ENCODE measurements at places on chromosomes 16 and 17. TPM values are rescaled to one million over a fixed set of nuclear protein-coding genes. Genes with fewer than 3 reads are reported as not detected.

- no peak for DNase-seq
Observed at GRCh38 chr17:79631640-79632431, 21.0 kb upstream of the RBFOX3 start.

GRCh38 chr16:81483064-81483969 is 38.7 kb downstream of the CMIP start:
- no peak for DNase-seq

ZSCAN10 gene
- polyA plus RNA-seq: 0.08 TPM

IL21R gene
- polyA plus RNA-seq: 0.20 TPM
